WTC11 (cell line): ENCODE measurements at places on chromosomes 13 and 19. TPM values are rescaled to one million over a fixed set of nuclear protein-coding genes. Genes with fewer than 3 reads are reported as not detected.

DNA sequence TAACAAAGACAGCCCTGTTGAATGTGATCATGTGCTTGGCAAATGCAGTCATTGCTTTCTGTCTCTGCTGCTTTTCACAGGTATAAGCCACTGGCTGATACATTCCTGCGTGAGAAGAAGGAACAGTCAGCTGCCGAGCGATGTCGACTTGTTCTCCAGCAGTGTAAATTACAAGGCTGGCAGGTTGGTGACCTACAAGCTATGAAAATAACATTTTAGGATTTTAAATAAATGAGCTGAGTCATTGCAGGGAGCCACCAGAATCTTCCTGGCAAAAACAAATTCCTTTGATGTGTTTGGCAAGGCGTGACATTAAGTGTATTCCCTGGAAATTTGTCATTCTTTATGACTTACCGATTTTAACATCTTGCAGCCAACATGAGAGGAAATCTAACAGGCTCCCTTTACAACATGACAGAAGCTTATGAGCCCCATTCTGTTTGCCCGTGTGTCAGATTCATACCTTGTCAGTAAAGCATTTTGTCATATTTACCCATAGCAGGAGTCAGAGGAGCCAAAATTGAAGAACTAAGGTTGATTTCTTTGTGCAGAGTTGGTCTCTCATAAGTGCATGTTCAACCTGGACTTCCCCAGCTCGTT, 471.4 kb downstream of the MYO16 start:
- DNase-seq, result no peak

Gene NLRP11
- not detected in 3 replicates for total RNA-seq

Gene ZNF8
- 18.8 to 19.1 TPM (median 18.9 TPM) in 3 replicates for total RNA-seq

GRCh38 chr19:15452111-15453047, 2.6 kb upstream of the WIZ start:
- DNase-seq, result peak; percentile 99

DNA sequence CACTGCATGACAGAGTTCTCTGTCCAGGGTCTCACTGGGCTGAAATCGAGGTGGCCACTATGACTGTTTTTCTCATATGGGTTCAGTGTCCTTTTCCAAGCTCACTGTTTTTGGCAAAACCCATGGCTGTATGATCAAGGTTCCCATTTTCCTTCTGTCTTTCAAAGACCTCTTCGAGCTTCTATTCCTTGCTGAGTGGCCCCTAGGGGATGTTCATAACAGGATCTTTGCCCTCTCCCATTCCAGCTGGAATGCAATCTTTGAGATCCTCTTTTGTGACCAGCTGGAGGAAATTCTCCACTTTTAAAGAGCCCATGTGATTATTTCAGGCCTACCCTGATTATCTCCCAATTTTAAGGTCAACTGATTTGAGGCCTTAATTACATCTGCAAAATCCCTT, 572.5 kb upstream of the SLC10A2 start:
- no peak for DNase-seq

- no peak for DNase-seq
Observed at GRCh38 chr19:58284199-58284598, 5.4 kb downstream of the ZNF8 start.
